Epithelial cell of umbilical artery (primary cell): ENCODE measurements at places on chromosomes 7 and 10. TPM values are rescaled to one million over a fixed set of nuclear protein-coding genes. Genes with fewer than 3 reads are reported as not detected.

Gene TFR2
- total RNA-seq: 0.46 TPM in 1 of 2 replicates, not detected in the other

Gene SRRM3
- total RNA-seq: 0.91 and 1.3 TPM in 2 replicates

Gene NPC1L1
- total RNA-seq: not detected in 2 replicates

Gene ZNF3
- 26.3 and 26.6 TPM in 2 replicates for total RNA-seq

Gene ERVW-1
- total RNA-seq: not detected in 2 replicates
